AG08395 (cell line): ENCODE measurements at places on chromosomes 13 and 19.
A peak's percentile ranks its signal among the peaks of the same experiment; 100 is the strongest.

GRCh38 chr19:37932985-37933936 lies 26.3 kb downstream of the SIPA1L3 start:
- DNase-seq = peak; percentile 49

- DNase-seq = no peak
These were observed 1243.7 kb upstream of the PCDH20 start for GRCh38 chr13:62659365-62659764.

- no peak for DNase-seq
These were observed 52.7 kb downstream of the COL4A1 start for GRCh38 chr13:110254151-110254679.

- no peak for DNase-seq
These were observed 2412.4 kb downstream of the PCDH9 start for GRCh38 chr13:64817691-64818090.

DNA sequence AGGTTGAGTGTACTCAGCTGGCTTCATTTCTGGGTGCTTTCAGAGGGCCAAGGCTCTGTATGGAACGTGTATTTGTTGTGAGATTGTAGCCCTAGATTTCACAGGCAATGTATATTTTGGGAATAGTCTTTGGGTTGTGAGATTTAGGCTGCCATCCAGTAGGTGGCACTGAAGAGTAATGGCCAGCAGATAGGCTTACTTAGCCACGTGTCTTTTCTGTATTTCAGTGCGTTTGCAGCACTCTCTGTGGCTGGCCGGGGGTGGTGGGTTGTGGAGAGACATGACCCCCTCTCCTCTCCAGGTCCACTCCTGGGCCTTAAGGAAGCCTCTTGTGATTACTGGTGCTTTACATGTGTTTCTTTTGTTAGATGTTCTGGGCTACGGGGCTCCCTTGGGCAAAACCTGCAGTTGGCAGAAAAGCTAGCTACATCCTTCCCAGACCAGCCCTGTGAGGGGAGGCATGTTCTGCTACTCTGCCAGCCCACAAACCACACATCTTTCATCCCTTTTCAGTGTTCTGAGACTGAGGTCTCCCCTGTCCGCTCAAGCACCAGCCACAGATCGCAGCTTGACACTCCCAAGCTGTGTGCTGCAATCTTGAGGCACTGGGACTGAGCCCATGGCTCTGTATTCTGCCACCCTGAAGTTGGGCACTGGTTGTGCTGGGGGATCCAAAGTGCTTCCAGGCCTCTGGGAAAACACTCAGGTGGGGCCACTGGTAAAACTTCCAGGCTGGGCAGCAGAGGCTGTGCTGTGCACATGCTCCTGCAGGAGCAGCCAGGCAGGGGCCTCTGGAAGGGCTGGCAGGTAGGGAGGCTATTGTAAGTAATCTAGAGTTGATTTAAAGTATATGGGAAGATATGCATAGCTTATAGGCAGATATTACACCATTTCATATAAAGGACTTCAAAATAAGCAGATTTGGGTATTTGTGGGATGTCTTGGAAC lies 1096.8 kb upstream of the PCDH20 start:
- no peak for DNase-seq

GRCh38 chr19:3514930-3515329 lies 8.8 kb downstream of the FZR1 start:
- DNase-seq = no peak

DNA sequence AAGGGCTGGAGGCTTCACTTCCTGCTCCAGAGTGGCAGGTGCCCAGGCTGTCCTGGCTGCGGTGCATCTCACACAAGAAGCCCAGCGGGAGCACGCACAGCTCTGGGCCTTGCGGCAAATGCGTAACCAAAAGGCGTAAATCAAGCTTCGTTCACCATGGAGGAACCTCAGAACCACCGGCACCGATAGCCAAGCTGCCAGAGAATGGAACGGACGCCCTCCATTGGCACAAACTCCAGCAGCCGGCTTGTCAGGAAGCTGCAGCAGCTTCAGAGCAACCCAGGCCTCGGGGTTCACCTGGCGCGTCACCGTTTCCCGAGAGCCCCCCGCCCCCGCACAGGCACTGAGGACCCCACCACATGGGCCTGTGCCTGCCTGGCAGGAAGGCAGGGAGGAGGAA lies 76.7 kb downstream of the RASA3 start:
- DNase-seq = no peak

GRCh38 chr19:5967994-5968430 lies 9.9 kb downstream of the RANBP3 start:
- peak; percentile 85 for DNase-seq

- no peak for DNase-seq
These were observed 12.3 kb upstream of the RASA3 start for GRCh38 chr13:114144606-114145244.

DNA sequence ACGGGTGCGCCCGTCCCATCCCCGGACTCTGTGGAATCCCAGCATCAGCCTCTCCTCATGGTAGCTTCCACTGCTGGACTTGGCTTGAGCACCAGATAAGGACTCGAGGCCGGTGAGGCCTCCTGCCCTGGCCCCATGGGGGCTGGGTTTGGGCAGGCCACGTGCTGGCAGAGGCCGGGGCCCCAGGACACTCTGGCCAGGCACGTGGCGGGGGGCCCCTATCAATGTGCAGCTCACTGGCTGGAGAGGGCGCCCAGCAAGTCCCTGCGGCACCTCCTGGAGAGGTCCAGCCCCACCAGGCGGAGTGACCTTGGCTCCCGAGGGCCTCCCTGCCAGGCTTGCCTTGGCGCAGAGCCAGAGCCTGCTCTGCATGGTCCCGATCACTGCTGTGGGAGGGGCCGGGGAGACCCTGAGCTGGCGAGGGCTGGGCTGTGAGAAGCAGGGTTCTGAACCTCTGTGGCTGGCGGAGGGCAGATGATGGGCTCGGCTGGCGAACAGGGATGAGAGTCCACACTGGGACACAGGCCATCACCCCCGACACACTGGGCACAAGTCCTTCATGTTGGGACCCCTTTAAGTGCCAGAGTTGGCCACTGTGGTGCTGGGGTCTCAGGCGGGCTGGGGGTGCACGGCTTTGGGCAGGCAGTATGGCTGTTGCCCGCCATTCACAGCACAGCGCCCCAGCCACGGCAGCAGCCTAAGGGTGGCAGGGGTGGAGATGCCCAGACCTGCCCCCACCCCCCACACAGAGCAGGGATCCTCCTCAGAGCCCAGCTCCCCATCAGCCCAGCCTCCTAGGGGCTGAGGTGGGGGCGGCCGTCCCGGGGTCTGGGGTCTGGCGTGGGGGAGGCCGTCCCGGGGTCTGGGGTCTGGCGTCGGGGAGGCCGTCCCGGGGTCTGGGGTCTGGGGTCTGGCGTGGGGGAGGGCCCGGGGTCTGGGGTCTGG lies 19.1 kb downstream of the CEBPG start:
- DNase-seq = no peak

DNA sequence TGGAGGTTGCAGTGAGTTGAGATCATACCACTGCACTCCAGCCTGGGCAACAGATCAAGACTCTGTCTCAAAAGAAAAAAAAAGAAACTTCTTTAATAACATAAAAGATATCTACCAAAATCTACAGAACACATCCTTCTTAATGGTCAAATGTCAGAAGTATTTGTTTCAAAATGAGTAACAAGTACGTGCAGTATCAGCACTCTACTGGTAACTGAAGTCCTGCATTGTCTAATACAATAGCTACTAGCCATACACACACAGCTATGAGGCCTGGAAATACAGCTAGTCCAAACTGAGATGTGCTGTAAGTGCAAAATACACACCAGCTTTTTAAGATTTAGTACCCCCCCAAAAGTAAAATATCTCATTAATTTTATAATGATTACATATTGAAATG lies 88.1 kb downstream of the TSC22D1 start:
- no peak for DNase-seq

DNA sequence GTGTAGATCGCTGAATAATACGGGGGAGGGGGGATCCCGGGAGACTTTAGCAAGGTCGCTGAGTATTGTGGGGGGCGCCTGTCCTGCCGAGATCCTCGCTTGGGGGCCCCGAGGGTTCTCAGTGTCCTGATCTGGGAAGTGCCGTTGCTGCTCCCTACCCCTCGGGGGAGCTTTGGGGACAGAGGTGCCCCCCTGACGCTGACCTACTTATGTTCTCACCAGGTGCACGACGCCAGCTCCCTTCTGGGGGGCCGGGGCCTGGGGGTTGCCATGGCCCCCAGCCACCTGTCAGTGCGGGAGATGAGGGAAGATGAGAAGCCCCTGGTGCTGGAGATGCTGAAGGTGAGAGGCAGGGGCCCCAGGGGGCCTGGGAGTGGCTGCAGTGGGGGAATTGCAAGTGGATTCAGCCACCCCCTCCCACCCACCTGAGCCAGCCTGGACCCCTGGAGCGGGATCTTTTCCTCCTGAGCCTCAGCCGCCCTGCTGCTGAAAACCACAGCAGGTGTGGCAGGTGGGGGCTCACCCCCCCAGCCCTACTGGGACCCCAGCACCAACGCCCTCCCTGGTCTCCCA lies 537 bp downstream of the NAT14 start:
- no peak for DNase-seq

- DNase-seq = no peak
These were observed 105.7 kb upstream of the KL start for GRCh38 chr13:32910530-32910929.

DNA sequence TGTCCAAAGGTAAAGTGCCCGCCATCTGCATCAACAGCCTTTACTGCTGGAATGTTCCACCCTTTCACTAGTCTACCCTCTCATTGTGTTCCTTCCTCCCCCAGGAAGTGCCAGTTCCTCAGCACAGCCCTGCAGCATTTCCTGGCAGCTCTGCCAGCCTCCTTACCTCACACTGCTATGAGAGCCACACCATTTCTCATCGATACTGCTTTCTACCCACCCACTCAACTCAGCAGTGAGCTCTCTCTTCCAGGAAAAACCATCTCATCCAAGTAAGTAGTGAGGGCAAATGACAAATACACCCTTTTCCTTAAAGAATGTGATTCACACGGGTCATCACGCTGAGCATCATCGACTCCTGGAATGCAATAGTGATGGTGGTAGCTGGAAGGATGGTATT lies 19.8 kb downstream of the UQCRFS1 start:
- no peak for DNase-seq

DNA sequence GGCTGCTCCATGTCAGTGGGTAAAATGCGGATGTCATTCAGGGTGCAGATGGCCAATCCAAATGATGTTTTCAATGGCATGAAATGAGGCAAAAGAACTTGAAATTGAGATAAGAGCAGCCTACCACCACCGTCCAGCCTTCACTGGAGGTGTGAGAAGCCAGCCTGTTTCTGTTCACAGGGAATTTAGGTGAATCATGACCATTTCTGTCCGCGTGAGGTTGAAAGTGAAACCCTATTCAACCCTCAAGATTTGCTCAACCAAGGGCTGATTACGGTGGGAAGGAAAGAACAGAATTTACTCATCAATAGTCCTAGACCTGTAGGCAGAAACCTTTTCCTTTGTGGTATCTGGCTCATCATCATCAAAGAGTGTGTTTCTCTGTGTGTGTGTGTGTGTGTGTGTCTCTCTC lies 370.7 kb downstream of the COG6 start:
- DNase-seq = no peak

- DNase-seq = no peak
These were observed 714.0 kb downstream of the DIAPH3 start for GRCh38 chr13:59449750-59450149.
